ENCODE measurements at places on chromosomes 4 and X.

- no peak for DNase-seq
Observed at GRCh38 chr4:3866813-3867129, 100.6 kb downstream of the ADRA2C start.

GRCh38 chrX:147832707-147833348 lies 78.9 kb upstream of the FMR1 start:
- DNase-seq = no peak

DNA sequence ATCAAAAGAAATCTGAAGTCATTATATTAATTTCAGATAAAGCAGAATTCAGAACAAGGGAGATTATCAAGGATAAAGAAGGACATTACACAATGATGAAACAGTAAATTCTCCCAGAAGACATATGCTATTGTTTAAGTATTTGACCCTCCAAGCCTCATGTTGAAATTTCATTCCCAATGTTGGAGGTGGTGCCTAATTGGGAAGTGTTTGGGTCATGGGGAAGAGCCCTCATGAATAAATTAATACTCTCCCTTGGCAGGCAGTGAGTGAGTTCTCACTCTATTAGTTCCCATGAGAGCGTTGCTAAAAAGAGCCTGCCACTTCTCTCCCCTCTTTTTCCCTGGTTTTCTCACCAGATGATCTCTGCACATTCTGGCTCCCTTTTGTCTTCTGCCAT lies 249.9 kb upstream of the GRIA3 start:
- no peak for DNase-seq

GRCh38 chr4:177517862-177518261 lies 75.6 kb upstream of the AGA start:
- no peak for DNase-seq

DNA sequence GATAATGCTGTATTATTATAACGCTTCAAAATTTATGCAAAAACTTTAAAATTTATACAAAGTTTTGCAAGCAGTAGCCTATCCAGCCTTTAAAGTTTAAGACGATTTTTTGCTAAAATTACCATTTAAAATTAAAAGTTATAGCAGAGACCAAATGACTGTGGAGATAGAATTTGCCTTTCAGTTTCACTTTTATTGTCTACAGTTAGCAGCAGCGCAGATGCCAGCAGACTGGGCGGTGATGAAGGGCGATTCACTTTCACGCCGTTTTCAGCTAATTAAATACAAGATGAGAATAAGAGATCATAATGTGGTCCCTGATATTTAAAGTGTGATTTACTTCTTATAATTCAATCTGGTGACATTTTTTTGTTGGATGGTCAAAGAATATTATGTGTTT lies 1381.5 kb upstream of the ADGRL3 start:
- DNase-seq = no peak

- DNase-seq = no peak
Observed at GRCh38 chr4:150106886-150107285, 28.6 kb downstream of the DCLK2 start.

- no peak for DNase-seq
Observed at GRCh38 chr4:11287055-11287454, 141.6 kb downstream of the HS3ST1 start.

- no peak for DNase-seq
Observed at GRCh38 chr4:69781458-69782418, 21.3 kb upstream of the SULT1B1 start.

GRCh38 chrX:68043713-68044438 lies 389.4 kb downstream of the OPHN1 start:
- DNase-seq = no peak

DNA sequence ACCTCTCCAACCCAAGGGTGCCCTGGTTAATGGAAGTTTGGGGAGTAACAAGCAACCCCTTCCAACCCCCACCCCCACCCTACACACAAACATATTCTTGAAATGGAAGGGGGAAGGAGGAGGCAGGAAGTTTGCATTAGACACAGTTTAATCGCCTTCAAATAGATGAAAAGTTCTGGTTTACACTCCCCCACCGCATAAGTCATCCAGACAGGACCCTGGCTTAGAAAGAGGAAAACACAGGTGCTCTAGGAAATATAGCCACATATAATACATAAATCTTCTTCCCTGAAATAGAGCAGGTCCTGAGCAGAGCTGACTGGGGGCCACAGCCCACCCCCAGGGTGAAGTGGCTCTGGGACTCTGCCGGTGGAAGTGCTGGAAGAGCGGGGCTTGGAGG lies 25.1 kb downstream of the SASH3 start:
- no peak for DNase-seq

GRCh38 chrX:63283348-63283747 lies 67.8 kb downstream of the SPIN4 start:
- no peak for DNase-seq

GRCh38 chr4:159736411-159736810 lies 633.5 kb downstream of the RAPGEF2 start:
- no peak for DNase-seq

GRCh38 chr4:177097291-177097690 lies 212.4 kb upstream of the NEIL3 start:
- no peak for DNase-seq

- DNase-seq = no peak
Observed at GRCh38 chrX:85573801-85574200, 194.3 kb upstream of the POF1B start.

DNA sequence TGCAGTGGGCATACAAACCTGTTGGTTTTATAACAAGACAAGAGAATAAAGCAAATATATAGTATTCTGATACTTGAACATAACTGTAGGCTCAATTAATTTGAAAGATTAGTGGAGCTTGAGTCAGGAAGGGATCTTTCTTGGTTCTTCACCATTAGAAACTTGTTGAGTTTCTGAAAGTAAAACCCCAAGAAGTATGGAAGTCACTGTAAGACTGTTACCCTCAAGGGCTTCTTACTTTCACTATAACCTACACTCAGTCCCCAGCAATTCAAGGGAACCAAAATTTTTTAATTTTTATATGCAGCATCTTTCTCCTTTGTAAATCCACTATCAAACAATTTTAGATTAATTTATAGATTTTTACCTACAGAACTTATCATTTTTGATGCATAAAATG lies 2019.2 kb upstream of the ADGRL3 start:
- DNase-seq = no peak

DNA sequence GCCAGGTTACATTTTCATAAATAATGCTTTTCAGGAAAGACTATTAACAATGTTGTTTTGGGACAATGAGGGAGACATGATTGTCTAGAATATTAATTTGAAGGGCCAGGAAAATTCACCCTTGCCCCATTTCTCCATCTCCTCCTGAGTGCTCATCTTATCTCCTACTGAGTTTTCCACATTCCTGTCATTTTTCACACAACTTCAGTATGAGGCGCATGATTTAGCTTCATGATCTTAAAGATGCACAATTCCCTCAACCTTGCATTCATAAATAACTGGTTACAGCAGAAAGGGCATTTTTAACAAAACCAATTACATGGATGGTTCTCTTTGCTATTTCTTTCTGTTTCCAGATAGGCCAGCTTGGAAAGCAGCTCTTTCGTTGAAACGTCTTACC lies 1699.2 kb upstream of the IGFBP7 start:
- DNase-seq = no peak

- no peak for DNase-seq
Observed at GRCh38 chr4:134510544-134510943, 309.0 kb upstream of the PABPC4L start.

DNA sequence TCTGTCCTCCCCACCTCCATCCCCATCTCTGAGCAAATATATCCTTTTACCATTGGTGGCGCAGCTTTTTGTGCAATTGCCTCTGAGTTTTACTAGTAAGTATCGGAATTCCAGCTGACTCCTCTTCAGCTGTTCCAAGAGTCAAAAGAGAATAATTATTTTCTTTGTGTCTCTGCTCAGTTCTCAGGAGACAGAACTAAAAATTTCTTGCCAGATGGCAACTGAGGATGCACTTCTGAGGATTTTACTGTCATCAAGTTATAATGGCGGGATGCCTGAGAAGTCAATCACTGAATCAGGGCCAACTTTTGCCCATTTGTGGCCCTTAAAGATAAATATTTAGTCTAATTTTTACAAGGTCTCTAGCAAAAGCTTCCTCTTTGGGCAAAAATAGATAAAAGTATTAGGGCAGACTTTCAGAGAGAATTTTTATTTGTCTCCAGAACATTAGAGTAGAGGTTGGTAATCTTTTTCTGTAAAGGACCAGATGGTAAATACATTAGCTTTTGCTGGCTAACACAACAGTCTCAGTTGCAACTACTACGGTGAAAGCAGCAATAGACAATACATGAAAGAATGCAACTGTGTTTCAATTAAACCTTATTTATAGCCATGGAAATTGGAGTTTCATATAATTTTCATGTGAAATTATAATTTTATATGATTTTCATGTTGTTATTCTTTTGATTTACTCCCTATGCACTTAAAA lies 15.6 kb upstream of the ADGRA3 start:
- DNase-seq = no peak

- no peak for DNase-seq
Observed at GRCh38 chr4:61675464-61675863, 475.3 kb downstream of the ADGRL3 start.

Measured in cortex of kidney (tissue), 1 donor.